Activated naive CD4-positive, alpha-beta T cell treated with anti-CD3 and anti-CD28 coated beads, Interleukin-2, amount 50 U/mL, for 16 hours (primary cell): ENCODE measurements at places on chromosomes 1 and 21.

DNA sequence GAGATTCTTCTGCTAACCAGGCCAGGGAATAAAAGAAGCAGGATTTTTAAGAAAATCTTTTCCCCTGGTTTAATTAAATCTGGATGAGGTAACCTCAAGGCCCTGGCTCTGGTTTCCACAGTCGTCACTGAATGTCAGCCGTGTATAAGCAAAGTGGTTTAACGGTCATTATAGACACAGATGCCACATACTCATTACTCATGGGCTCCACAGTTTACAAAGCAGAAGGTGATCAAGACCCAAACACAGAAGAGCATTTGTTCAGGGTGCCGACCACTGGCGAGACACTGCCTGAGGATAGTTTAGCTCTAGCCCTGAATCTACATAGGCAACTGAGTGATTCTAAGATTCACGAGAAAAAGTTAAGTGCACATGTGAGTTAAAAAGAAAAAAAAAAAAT is 27.8 kb upstream of the RAP1GAP start:
- no peak for DNase-seq

GRCh38 chr21:36412916-36413315 is 27.7 kb downstream of the CHAF1B start:
- no peak for DNase-seq

GRCh38 chr1:41348394-41348793 is 12.8 kb upstream of the FOXO6 start:
- DNase-seq = no peak

DNA sequence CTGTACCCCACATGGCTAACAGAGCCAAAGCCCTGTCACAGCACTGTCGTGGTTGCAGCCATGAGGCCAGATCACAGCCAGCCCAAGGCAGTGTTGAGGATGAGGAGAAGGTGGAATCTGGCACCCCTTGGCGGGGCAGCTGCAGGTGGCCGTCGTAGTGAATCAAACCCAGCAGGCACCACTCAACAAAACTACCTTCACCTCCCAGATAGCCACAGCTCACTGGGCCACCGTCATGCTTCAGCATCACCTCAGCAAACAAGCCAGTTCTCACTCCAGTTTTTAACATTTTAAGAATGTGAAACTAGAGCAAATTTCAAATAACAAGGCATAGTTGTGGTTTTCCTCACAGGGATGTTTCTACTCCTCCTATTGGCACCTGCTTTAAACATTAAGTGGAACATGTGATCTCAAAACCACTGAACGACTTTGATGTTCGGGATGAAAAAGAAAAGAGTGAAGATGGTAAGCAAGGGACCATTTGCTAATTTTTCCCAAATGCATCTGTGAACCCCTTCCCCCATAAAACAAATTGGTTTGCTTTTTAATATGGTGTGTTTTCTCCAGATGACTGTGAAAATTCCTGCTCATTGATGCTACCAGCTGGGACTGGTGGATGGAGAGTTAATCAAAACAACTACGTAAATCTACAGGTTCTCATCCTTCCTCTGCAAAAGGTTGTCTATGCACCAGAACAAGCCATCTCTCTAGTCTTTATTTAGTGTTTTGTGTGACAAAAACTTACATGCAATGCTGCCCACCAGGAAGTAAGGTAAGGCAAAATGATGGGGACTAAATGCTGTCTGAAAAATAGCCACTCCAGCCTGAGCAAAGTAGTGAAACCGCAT is 45.5 kb downstream of the TOR1AIP2 start:
- no peak for DNase-seq

DNA sequence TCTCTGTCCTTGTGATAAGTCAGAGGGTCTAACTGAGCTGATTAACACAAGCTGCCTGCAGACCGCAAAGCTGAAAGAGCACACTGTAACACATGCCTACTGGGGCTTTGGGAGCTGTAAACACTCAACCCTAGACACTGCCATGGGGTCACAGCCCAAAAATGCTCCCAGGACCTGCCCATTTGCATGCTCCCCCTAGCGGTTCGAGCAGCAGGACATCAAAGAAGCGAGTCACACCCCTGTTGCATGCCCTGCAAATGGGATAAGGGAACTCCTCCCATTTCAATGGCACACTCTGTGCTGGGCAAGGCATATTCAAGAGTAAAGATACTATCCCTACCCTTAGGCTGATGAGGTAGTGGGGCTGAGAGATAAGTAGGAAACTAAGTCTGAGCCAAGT is 22.8 kb downstream of the LCE3E start:
- no peak for DNase-seq
